ENCODE measurements at places on chromosomes 4 and X. TPM values are rescaled to one million over a fixed set of nuclear protein-coding genes. Genes with fewer than 3 reads are reported as not detected.

DNA sequence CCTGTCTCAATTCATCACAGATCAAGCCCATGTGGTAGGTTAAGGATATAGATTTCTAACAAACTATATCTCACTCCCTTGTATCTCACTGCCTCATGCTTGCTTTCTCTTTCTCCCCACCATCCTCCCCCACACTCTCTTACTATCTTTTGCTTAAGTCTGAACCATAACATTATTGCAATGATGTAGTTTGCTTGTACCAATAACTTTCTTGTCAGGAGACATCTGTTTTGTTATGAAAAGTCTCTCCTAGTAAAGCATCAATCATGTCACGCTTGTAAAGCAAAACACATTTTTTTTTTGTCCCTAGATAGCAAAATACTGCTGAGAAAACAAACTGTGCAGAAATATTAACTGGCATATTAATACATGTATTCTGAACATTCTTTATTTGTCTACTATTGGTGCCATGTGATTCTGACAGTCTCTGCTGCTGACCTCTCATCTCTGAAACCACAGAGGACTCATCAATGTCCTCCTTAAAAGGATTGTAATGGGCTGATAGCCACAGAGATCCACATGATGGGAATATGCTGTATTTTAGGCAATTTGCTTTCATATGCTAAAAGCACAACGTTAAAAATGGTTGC is 217.5 kb downstream of the VEGFC start:
- DNase-seq: no peak

DNA sequence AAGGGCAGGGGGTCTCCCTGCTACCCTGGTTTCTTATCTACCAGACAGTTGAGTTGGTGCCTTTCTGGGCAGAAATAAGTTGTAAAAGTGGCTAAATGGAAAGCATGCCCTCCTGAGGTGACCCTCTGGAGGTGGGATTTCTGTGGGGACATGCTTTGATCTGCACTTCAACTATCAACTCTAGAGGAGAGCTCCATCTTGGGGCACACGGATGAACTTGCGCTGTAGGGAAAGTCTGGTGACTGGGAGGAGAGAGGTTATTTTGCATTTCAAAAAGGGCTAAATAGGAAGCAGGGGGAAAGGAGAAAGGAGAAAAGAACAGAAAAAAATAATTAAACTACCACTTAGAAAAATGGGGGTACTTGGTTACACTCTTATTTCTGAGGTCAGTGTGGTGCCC is 12.7 kb upstream of the RHOXF2B start:
- no peak for DNase-seq

DNA sequence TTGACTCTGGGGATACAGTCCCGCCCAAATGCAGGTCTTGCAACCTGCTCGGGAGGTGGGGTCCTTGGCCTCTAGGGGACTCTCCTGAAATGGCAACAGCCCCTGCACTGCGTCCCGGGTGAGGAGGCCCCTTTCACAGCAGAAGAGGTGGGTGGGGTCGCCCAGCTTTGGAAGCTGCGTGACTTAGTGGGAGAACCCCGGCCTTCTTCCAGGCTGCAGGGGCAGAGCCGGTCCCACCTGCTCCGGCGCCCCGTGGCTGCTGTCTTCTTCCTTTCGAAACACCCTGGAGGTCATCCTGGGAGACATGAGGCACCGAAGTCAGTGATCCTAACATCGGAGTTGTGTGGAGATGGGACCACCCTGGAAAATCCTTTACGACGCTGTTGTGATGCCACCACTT is 103.7 kb upstream of the ADRA2C start:
- DNase-seq: no peak

DNA sequence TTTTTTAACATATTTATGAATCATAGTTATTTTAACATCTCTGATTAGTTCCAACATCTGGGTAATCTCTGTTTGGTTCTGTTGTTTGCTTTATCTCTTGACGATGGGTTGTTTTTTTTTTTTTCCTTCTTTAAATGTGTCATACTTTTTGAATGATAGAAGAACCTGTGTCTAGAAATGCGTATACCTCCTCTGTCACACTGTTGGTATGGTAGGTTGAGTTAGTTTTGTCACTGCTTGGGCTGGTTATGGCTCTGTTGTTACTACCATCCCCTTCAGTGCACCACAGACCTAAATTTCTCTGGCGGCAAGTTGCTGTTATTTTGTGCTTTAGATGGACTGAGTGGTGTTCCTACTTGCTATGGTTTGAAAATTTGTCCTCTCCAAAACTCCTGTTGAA is 16.8 kb downstream of the STIM2 start:
- DNase-seq: no peak

GRCh38 chr4:166039822-166040221 is 166.8 kb downstream of the TLL1 start:
- no peak for DNase-seq

DNA sequence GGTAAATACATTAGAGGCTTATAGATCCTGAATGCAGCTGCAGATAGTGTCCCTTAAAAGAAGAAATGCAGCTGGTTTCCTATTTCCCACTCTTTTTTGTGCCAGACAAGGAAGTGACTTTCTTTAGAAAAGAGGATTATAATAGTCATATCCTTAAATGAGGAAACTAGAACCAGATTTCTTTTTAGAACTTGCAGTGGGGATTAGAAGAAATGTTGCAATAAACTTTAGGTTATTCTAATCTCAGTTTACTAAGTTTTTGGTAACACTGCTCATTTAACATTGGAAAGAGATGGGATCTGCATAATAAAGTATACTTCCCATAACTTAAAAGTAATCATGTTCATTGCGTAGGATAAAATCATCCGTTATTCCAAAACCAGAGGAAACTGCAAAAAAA is 101.9 kb downstream of the SLIT2 start:
- no peak for DNase-seq

DNA sequence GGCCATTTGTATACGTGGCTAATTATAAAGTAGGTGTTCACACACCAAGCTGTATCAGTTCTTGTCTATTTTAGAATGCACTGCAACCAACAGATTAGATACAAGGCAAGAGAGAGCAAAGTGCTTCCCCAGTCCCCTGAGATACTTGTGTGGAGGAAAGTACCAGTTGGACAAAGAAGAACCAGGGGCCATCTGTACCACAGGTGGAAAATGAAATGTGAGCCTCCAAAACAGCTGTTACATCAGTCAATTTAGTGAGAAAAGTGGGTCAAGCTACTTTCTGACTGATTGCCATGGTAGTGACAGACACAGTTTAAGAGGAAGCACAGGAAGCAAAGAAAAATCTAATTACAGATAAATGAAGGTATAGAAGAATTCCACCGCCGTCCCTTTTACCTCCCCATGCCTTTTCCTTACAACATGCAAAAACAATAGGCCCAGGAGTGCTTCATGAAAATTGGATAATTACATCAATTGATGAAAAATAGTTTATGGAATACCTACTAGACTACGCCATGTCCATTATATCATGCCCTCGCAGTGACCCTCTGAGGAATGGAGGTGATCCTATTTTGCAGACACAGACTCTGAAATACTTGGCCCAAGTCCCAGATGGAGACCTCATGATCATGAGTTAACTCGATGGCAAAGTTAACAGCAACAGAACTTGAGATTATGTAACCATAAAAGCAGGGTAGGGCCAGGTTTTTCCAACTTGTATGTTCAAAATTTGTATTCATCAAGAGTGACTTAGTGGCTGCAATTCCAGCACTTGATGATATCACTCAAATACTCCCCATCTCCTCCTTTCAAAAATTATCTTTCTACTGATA is 15.8 kb downstream of the SMPX start:
- DNase-seq: no peak

DNA sequence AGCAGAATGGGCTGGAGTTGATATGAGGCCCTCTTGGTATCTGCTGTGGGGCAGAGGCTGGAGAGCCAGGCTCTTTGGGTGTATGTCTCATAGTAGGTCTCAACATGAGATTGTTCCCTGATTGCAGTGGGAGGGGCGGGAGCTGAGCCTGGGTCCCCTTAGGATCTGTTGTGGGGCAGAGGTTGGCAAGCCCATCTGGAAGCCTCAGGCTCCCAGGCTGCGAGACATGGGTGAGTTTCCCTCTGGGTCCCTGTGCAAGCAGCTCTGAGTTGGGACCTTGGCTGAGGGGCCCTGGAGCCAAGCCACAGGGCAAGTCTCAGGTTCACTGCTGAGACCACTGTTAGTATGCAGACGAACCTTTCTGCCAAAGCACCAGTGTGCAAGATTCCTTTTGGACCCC is 201.9 kb downstream of the ARHGAP10 start:
- DNase-seq: no peak

The TLR8 gene
- 6.1 TPM for total RNA-seq

The FAM236B gene
- total RNA-seq: not detected

The CT45A5 gene
- total RNA-seq: not detected

Data from thoracic aorta (tissue), 2 donors.